Natural killer cell (primary cell): ENCODE measurements at places on chromosomes 11 and 22.

GRCh38 chr11:19887842-19888241 lies 175.2 kb downstream of the NAV2 start:
- no peak for DNase-seq

- DNase-seq = peak; percentile 32
These were observed 885 bp downstream of the TRMU start for GRCh38 chr22:46336119-46337078.

- DNase-seq = no peak
These were observed 500.6 kb downstream of the NTM start for GRCh38 chr11:131871006-131871405.

- DNase-seq = no peak
These were observed 24.9 kb downstream of the NADSYN1 start for GRCh38 chr11:71477641-71478527.

- peak; percentile 4 for DNase-seq
These were observed 156.8 kb downstream of the SPON1 start for GRCh38 chr11:14119357-14119756.

DNA sequence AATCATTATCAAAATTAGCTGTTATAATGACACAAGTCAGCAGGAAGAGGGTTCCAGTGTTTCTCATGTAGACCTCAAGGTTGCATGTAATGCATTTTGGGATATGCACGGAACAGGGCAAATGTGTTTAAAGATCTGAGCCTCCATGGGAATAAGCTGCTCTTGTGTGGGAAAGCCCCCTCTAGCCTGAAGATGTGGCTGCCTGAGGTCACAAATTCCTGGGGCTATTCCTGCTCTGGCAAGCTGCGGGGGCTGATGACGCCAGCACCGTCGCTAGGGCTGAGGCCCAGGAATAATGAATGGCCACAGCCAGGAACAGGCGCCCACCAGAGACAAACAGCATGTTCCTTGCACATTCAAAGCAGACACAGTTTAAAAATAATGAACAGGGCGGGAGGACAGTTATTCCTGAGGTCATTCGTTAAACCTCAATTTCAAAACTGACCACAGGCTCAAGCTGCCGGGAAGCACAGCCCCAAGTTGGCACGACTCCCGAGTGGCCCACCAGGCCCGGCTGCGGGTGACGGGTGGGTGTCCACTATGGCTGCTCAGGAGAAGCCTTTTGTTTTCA lies 11.7 kb downstream of the OSBPL5 start:
- DNase-seq = no peak

DNA sequence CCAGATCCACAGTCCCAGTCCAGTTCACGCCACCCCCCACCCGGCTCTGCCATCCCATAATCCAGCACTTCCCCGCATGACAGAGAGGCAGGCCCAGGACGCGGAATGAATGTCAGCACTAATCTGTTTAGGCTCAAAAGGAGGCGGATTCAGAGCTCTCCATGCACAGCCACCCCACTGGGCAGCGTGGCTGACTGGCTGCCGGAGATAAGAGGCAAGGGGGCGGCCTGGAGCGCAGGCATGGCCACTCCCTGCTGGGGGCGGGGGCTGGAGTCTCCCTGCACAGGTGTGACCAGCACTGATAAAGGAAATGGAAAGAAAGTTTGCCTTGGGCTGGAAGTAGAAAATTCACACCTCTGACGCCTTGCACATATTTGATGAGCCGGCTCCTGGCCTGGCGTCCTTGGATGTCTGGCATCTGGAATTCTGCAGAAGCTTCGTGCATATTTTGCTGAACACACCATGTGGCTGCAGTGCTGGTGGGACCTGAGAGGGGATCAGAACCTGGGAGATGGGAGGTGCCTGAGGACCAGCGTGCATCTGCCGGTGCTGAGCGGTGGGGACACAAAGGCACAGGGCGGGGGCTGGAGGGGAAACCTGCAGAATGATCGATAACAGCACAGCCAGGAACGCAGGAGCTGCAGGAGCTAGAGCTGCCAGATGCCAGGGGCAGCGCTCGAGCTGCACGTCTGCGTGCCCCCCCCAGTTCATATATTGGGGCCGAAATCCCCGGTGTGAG lies 344.4 kb downstream of the CTTN start:
- DNase-seq = no peak

DNA sequence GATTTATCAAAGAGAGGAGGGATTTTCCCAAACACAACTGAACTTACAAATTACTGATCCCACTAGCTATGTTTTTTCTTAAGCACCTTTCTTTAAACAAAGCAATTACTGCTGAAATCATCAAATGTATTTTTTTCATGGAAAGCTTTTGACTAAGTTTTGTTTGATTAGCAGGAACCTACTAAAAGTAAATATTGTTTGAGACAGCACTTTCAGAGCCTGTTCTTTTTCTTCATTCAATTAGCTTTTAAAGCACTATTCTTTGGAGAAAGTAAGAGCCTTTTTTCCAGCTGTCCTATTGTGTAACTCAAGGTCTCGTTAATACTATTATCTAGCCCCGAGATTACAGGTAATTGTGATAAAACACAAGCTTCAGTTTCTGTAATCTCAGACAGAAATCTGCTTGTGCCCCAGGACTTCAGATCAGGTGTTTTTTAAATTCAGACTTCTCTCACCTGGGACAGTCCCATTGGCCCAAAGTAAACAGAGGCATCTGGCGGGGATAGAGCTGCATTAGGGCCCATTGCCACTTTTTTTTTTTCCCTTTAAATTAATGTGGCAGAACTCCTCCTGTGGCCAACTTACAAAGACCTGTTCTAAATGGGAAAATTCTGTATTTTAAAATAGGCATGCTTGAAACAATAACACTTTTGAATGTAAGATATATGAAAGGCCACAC lies 11.0 kb downstream of the CSTPP1 start:
- no peak for DNase-seq

DNA sequence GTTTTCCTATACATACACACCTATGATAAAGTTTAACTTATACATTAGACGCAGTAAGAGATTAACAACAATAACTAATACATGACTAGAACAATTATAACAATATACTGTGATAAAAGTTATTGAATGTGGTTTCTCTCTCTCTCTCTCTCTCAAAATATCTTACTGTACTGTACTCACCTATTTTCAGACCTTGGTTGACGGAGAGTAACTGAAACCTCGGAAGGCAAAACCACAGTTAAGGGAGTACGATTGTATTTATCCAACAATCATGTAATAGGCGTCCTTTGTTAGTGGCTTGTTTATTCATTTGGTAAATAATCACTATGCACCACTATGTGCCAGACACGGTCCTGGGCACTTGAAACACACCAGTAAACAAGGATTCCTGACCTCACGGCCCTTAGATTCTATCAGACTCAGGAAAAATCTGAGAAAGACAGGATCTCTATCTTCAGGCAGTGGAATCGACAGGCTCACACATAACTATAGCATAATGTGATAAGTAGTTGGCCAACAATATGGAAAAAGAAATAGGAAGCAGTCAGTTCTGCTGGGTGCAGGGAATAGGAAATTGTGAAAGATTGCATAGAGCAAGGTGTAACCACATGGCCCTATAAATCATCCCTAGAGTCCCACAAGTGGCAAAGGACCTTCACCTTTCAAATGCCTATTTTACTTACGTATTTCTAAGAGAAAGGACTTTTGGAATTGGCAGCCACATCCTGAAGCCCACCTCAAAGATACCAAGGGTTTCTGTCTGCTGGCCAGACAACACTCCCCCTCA lies 12.0 kb downstream of the ETS1 start:
- DNase-seq = no peak

- DNase-seq = no peak
These were observed 99.1 kb upstream of the AMOTL1 start for GRCh38 chr11:94669023-94669422.

- DNase-seq = no peak
These were observed 9.7 kb downstream of the DEUP1 start for GRCh38 chr11:93340223-93340622.
